ENCODE measurements at places on chromosomes 12 and 14.

GRCh38 chr14:50828721-50829488, 2.1 kb downstream of the NIN start:
- peak overlapping the region; percentile 96 for H3K4me3 ChIP-seq
- no peaks in the 10 kb centered on the region for H3K36me3 ChIP-seq
- H3K27me3 ChIP-seq, result no peaks in the 10 kb centered on the region
- H3K27ac ChIP-seq, result no peak overlapping the region

- H3K4me1 ChIP-seq, result peaks cover 17% of the 10 kb centered on the region
- H3K27me3 ChIP-seq, result no peaks in the 10 kb centered on the region
- H3K36me3 ChIP-seq, result peaks cover 34% of the 10 kb centered on the region
- H3K4me3 ChIP-seq, result peak overlapping the region; percentile 23
- peak; percentile 88 for DNase-seq
- H3K27ac ChIP-seq, result peak overlapping the region; percentile 67
Measured at GRCh38 chr12:6540181-6540877, 6.0 kb downstream of the GAPDH start.

DNA sequence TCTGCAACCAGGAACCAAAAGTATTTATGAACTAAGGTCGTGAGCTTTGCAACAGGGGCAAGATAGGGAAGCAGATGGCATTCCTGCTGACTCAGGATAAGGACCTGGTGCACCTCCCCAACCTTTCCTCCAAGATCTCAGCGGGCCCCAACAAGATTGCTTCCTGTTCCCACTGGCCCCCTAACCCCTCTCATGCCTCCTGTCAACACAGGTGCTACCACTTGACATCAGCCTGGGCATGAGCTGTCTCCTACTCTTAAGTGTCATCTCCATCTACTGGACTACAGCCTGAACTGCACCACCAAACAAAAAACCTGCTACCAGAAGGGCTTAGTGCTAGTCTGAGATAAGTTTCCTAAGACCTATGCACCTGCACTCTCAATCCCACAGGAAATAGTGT, 32.7 kb downstream of the MED6 start:
- no peak overlapping the region for H3K27ac ChIP-seq
- no peaks in the 10 kb centered on the region for H3K4me1 ChIP-seq
- H3K4me3 ChIP-seq, result no peak overlapping the region
- H3K36me3 ChIP-seq, result peaks cover 20% of the 10 kb centered on the region
- no peak for DNase-seq

DNA sequence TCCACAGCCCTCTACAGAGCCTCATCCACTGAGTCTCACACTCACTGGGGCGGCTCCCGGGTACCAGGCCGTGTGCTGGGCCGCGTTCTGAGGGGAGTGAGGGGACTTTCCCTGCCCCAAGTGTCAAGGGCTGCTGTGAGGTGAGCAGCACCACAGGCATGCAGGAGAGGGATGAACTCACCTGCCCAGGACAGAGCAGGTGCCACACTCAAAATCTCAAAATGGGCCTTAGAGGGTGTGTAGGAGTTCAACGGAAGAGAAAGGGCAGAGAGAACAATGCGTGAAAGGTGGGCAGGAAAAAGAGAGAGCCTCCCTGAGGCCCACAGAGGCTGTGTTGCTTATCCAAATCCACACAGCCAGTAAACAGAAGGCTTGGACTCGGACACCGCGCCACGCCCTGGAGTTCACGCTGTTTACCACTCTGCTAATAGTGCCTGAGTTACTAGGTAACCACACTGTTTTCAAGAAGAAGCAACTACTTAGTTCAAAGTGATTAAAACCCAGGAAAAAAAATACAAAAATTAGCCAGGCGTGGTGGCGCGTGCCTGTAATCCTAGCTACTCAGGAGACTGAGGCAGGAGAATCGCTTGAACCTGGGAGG, 32.7 kb downstream of the TSPAN11 start:
- no peaks in the 10 kb centered on the region for H3K27me3 ChIP-seq
- H3K4me3 ChIP-seq, result no peak overlapping the region
- no peaks in the 10 kb centered on the region for H3K36me3 ChIP-seq

GRCh38 chr14:75315144-75315543, 36.5 kb downstream of the FOS start:
- peaks cover 34% of the 10 kb centered on the region for H3K4me1 ChIP-seq
- H3K36me3 ChIP-seq, result no peaks in the 10 kb centered on the region
- H3K27me3 ChIP-seq, result no peaks in the 10 kb centered on the region
- no peak for DNase-seq

DNA sequence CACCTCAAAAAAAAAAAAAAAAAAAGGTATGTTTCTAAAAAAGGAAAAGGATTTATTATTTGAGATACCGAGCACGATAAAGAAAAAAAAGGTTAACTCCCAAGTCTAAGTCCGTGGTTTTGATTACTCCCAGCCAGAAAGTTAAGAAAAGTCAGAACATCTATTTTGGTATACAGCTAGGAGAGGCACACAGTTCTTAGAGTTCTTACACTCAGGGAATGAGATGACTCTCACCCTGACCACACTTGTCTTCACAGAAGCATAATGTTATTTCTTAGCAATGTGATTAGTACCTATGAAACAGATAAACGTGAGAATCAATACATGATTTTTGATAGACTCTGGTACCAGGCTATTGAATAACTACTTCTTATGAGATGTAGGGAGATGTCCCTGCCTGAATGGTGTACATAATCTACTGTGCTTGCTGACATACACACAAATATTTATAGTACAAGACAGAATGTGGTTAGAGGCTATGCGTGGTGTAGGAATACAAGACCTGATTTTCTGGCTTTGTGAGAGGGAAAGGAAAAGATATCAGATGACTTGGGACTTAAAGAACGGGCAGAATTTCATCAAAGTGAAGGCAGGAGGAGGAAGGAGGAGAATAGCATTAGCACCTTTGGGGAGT, 31.6 kb downstream of the LIMA1 start:
- no peak overlapping the region for H3K4me3 ChIP-seq
- peak overlapping the region; percentile 40 for H3K27ac ChIP-seq
- no peak for DNase-seq
- peaks cover 68% of the 10 kb centered on the region for H3K4me1 ChIP-seq
- H3K27me3 ChIP-seq, result no peaks in the 10 kb centered on the region

DNA sequence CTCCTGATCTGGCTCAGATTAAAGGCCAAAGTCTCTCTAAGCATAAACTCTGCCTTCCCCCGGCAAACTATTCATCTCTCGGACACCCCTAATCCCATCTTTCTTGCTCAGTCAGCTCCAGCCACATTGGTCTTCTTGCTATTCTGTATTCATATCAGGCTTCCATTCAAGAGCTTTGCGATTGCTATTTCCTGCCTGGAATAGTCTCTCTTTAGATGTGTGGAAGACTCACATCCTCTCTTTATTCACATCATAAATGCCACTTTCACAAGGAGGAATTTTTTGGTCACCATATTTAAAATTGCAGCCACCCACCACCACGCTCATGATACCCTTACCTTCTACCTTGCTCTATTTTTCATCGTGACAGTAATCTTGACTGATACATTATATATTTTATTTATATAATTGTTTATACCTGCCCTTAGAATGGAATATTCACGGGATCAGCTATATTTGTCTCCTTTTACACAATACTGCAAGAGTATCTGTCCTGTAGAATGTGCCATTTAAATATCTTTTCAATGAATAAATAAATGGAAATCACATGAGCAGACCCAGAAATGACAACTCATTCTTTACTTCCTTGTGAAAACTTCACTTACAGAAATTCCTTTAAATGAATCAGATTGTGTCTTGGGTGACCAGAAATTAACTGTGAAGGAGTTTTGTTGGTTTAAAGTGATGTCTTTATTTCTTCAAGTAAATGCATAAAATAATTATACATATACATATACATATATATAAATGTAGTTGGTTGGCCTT, 780.6 kb upstream of the FLRT2 start:
- no peak for DNase-seq
- H3K27ac ChIP-seq, result no peak overlapping the region
- no peaks in the 10 kb centered on the region for H3K36me3 ChIP-seq

- no peak for DNase-seq
- H3K27ac ChIP-seq, result no peak overlapping the region
- H3K27me3 ChIP-seq, result no peaks in the 10 kb centered on the region
- no peaks in the 10 kb centered on the region for H3K4me1 ChIP-seq
Measured at GRCh38 chr12:58247633-58248032, 306.3 kb downstream of the ATP23 start.

- H3K27ac ChIP-seq, result peak overlapping the region; percentile 68
- no peaks in the 10 kb centered on the region for H3K27me3 ChIP-seq
- no peak for DNase-seq
- H3K4me3 ChIP-seq, result no peak overlapping the region
- H3K36me3 ChIP-seq, result no peaks in the 10 kb centered on the region
Measured at GRCh38 chr14:61587081-61587713, 108.1 kb upstream of the HIF1A start.

DNA sequence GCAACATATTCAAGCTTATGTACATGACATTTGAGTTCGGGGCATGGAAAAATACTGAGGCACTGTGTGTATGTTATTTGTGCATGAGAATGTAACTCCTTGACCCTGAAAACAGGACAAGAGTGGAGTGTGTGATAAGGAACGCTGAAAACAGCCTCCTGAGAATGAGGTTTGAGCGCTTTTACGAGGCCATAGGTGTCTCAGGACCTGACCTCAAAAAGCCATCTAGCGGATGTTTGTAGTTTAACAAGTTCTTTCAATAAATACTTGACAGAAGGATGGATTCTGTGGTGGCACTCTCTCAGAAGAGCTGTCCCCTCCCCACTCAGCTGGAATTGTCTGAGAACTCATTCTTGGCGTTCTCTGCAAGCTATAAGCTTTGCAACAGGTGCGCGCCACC, 350.5 kb upstream of the TMTC1 start:
- DNase-seq, result no peak
- H3K4me3 ChIP-seq, result no peak overlapping the region
- no peaks in the 10 kb centered on the region for H3K4me1 ChIP-seq
- H3K36me3 ChIP-seq, result no peaks in the 10 kb centered on the region

GRCh38 chr12:113245695-113246477, 24.6 kb downstream of the TPCN1 start:
- DNase-seq, result no peak
- no peaks in the 10 kb centered on the region for H3K36me3 ChIP-seq
- peaks cover 94% of the 10 kb centered on the region for H3K4me1 ChIP-seq
- H3K27ac ChIP-seq, result peak overlapping the region; percentile 84

GRCh38 chr12:103725398-103725797, 115.6 kb downstream of the NT5DC3 start:
- no peaks in the 10 kb centered on the region for H3K27me3 ChIP-seq
- no peak for DNase-seq

- H3K27ac ChIP-seq, result no peak overlapping the region
- H3K36me3 ChIP-seq, result no peaks in the 10 kb centered on the region
- no peak overlapping the region for H3K4me3 ChIP-seq
- no peak for DNase-seq
- no peaks in the 10 kb centered on the region for H3K4me1 ChIP-seq
- no peaks in the 10 kb centered on the region for H3K27me3 ChIP-seq
Measured at GRCh38 chr14:80078501-80078900, 132.8 kb downstream of the DIO2 start.

GRCh38 chr12:94173660-94174265, 25.4 kb downstream of the PLXNC1 start:
- peak overlapping the region; percentile 27 for H3K27ac ChIP-seq
- no peaks in the 10 kb centered on the region for H3K27me3 ChIP-seq
- H3K4me1 ChIP-seq, result no peaks in the 10 kb centered on the region
- H3K4me3 ChIP-seq, result no peak overlapping the region
- no peaks in the 10 kb centered on the region for H3K36me3 ChIP-seq
- DNase-seq, result no peak

DNA sequence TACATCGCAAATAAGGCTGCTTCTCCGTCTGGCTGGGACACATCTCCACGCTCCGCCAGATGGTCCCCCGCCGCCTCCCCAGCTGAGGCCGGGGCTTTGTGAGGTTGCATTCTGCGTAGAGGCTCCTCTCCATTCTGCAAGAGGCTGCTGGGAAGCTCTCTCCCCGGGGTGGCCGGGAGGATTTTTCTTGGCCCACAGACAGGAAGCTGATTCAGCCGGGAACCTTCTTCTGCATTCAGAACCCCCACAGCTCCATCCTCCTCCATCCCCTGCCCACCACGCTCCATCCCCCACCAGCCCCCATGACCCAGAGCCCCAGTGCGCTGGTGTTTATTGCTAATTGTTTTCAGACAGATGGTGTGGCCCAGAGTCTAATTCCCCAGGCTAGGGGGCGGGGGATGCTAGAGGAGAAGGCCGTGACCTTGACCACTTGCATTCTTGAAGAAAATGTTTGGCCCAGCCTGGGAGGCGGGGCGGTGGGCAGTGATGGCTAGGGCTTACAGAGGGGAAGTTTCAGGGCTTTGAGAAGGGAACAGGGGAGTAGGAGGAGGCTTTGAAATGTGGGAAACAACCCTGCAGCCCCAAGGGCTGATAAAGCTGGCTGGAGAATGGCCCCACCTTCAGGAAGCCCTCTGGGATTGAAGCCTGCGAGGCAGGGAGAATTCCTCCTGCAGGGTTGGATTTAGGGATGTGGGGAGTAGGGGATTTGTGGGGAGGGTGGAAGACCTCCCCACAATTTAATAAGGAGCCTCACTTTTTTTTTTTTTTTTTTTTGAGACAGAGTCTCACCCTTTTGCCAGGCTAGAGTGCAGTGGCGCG, 88.5 kb upstream of the NCOR2 start:
- peaks cover 49% of the 10 kb centered on the region for H3K4me1 ChIP-seq
- peak overlapping the region; percentile 62 for H3K4me3 ChIP-seq

DNA sequence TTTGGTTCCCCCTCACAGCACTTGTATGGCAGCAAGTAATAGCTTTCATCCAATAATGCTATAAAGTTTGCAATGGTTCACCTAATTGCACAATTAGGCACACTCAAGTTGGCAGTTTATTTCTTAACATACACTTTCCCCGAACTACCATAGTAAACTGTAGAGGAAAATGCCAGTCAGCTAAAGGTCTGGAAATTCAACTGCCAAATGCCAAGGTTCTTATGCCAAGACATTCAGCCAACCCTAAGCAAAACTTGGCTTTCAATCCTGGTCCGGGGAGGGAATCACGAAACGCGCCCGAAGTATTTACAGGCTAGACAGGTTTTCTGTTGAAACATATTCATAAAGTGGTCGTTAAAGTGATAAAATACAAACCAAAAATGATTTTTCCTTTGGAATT, 1512.4 kb upstream of the FLRT2 start:
- no peak for DNase-seq
- no peak overlapping the region for H3K27ac ChIP-seq

DNA sequence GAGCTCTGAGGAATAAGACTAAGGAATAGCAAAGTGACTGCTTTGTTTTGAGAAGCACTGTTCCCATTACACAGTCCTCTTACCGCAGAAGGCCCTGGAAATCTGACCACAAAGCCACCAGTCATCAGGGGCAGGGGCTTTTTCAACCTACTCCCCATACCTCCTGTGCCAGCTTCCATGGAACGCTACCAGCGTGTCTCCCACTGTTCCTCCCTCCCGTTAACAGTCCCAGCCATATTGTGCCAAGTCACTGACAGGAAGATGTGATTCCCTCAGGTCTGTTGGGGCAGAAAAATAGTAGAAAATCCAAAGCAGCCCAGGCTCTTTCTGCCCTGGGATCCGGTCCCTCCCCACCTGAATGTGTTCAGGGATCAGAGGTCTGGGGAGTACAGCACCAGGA, 46.6 kb upstream of the VPS33A start:
- H3K4me1 ChIP-seq, result no peaks in the 10 kb centered on the region
- no peak overlapping the region for H3K4me3 ChIP-seq
- DNase-seq, result no peak
- H3K27me3 ChIP-seq, result no peaks in the 10 kb centered on the region
- no peak overlapping the region for H3K27ac ChIP-seq
